Caudate nucleus (tissue), 63 donors: ENCODE measurements at places on chromosomes 6 and 20.
A peak's percentile ranks its signal among the peaks of the same experiment; 100 is the strongest.

DNA sequence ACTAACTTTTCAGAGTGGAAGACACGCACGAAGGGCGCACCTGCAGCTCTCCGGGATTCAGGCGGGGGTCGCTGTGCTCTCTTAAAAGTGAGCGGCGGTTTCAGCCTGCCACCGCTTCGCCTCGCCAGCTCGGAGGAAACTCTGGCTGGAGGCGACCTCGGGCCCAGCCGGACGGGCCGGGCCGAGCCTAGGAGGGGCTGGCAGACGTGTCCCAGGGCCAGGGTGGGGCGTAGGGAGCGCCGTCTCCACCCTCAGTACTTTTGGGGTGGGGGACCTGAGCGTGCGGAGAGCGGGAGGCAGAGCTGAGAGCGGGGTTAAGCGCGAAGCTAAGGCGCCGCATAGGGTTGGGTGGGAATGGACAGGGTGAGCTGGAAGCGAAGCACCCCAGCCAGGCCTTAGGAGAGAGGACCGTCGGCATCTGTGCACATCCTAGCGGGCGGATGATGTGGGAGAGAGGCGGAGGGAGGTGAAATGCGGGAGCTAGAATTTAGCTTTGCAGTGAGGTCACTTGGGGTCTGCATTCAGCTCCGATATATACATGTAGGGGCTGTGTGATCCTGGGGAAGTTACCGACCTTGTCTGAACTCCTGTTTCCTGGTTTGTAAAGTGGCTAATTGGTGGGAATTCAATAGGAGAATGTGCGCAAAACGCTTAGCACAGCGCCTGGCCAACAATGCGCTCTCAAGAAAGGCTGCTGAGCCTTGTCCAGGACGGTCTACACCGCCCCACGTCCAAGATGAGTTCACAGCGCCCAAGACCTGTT lies 6.5 kb upstream of the TFAP2A start:
- no peak for DNase-seq

GRCh38 chr20:21102603-21103311 lies 3.4 kb downstream of the LINC00237 start:
- DNase-seq: peak; percentile 35

DNA sequence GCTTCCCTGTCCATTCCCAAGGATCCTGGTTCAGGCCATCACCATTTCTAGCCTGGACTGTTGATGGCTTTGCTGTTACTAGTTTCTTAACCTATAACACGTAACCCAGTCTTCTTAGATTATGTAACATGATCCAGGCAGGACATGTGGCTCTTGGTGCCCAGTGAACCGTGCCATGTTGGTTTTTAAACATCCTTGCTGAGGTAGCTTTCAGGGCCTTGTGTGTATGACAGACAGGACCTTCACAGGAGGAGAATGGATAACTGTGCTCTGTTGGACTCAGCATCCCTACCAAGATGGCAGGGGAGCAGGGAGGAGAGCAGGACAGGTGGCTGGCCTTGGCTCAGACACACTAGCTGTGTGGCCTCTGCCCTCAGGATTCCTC lies 46.8 kb downstream of the PANK2 start:
- no peak for DNase-seq

GRCh38 chr6:53440336-53440945 lies 91.7 kb upstream of the ELOVL5 start:
- no peak for DNase-seq

- DNase-seq: peak; percentile 58
Measured at GRCh38 chr6:43668151-43669028, 19.2 kb downstream of the MRPS18A start.

DNA sequence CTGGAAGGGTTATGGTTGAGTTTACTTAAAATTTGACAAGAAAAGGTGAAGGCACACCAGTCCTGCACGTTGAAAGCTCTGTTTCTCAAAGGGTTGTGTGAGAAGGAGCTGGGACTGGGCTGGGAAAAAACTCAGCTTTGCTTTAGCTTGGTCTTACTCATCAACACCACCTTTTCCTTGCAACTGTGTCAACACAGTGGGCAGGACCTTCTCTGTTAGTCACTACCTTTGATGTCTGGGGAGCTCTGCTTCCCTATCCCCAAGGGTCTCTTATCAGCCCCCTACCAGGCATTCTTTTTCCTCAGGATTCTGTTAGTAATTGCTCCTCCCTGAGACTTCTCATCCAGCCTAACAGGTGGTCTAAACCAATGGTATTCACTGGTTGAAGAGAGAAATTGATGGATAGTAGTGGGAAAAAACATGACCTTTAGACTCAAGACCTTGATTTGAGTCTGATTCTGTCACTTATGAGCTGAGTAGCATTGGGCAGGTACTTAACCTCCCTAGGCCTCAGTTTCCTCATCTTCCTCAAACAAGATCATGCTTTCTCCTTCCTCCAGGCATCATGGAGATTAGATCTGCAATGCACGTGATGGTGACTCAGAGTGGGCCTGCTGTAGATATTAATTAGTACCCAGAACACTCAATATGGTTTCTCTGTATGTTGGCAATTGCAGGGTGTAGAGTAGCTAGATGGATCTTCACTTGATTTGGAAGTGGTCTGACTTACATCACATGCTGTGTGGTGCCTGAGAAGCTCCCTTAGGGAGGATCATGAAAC lies 17.2 kb upstream of the FOXA2 start:
- DNase-seq: no peak

GRCh38 chr6:17182961-17183360 lies 81.1 kb downstream of the STMND1 start:
- no peak for DNase-seq

GRCh38 chr6:150118627-150119026 lies 24.2 kb upstream of the PPP1R14C start:
- DNase-seq: no peak

DNA sequence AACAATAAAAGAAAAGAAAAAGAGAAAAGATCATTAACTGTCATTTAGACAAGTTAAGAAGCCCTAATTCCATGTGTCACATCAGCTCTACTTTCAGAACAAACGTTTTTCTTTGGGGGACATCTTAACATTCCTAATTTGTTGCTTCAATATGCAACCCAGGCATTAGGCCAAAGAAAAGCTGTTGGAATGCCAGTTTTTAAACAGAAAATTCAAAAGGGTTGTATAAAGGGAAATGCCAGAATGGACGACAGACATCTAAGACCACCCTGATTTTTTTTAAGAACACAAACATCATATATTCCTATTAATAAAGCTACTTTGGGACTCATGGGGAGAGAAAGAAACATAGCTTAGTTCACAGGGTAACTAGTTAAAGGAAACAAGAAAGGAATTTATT lies 315.0 kb downstream of the GMDS start:
- DNase-seq: no peak

DNA sequence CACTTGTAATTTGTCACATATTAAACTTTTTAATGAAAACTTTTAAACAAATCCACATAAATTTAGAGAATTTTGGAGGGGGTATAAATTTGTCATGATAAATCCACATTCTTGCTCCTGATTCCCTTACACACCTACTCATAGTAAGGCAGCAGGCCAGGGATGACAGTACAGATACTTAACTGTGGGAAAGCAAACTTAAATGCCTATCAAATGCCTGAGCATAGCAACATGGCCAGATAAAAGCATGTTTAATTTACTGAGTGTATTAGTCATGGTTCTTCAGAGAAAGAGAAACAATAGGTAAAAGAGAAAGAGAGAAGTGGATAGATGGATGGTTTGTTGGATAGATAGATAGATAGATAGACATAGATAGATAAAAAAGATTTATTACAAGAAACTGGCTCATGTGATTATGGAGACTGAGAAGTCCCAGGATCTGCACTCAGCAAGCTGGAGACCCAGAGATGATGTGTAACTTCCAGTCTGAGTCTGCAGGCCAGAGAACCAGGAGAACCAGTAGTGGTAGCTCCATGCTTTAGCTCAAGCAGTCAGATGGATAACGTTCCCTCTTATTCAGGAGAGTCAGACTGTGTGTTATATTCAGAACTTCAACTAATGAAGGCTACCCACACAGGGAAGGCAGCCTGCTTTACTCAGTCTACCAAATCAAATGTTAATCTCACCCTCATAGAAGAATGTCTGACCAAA lies 15.9 kb upstream of the ADGRF1 start:
- DNase-seq: no peak

DNA sequence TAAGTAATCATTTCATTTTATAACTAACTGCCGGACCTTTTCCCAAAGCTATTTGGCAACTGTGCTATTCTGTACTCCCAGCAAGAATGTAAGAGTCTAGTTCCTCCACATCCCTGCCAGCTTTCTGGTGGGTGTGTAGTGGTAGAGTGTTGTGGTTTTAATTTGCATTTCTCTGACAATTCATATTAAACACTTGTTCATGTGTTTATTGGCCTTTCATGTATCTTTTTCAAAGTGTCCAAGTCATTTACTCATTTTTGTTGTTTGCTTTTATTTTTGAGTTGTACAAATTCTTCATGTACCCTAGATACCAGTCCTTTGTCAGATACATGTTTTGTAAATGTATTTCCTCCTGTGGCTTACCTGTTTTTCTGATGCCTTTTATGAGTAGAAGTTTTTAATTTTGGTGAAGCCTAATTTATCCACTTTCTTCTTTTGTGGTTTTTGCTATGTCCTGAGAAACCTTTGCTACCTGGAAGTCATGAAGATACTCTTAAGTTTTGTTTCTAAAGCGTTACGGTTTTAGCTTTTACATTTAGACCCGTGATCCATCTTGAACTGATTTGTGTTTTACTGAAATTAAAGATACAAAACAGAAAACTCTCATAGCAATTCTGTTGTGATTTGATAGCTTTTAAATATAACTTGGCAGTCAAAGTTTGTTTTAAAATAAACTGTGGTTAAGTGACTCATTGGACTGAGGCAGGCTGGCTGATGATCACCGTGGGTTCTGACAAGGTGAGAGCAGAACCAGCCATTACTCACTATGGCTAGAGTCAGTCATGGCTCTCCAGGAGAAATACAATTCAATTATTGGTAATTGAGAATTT lies 8.0 kb downstream of the MYLIP start:
- no peak for DNase-seq

- no peak for DNase-seq
Measured at GRCh38 chr6:53985366-53985765, 125.9 kb upstream of the MLIP start.

DNA sequence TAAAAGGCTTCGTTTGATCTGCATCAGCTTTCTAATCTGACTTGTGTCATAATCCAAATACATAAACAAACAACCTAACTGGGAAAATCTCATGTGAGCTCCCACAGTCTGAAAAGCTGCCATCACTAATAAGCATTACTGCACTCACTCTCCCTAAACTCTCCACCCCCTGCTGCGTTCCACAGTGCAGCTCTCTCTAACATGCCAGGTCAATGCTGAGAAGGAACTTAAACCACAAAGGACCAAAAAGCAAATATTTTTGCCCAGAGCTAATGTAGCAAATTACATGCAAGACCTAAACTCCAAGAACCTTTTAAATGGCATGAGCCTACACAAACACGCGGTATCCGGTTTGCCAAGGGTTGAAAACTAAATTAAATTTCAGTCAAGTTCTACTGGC lies 542.3 kb upstream of the JARID2 start:
- DNase-seq: no peak

- no peak for DNase-seq
Measured at GRCh38 chr6:126963077-126963809, 155.2 kb upstream of the RSPO3 start.

DNA sequence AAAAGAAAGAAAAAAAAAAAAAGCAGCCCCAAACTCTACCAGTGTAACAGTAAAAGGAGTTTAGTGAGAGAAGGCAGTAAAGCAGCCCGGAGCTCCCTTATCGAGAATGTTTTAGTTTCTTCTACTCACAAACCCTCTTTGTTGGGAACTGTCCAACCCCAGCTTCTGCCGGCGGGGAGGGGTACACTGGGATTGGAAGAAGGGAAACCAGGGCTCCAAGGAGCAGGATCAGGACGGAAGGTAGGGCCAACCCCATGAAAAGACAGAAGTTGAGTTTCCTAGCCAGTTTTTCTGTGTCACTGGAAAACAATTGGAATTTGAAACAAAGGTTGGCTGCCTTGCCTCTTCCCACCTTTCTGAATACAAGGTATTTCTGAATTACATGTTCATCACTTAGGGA lies 66.0 kb downstream of the KIZ start:
- DNase-seq: no peak

DNA sequence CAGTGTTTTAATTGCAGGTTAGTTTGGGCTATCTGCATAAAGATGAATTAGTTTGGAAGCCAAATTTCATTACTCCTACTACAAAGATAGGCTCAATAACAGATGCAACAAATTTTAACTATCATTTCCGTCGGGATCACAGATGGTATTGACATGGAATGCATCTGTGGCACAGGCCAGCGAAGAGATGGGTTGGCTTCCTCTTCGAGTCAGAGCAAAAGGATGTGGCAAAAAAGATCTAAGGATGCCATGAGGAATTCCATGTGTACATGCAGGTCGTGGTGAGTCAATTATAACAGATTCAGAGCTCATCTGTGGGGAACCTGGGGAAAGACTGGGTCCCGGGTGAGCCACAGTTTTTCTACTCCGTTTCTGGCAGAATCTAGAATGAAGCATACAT lies 83.0 kb upstream of the CITED2 start:
- no peak for DNase-seq

DNA sequence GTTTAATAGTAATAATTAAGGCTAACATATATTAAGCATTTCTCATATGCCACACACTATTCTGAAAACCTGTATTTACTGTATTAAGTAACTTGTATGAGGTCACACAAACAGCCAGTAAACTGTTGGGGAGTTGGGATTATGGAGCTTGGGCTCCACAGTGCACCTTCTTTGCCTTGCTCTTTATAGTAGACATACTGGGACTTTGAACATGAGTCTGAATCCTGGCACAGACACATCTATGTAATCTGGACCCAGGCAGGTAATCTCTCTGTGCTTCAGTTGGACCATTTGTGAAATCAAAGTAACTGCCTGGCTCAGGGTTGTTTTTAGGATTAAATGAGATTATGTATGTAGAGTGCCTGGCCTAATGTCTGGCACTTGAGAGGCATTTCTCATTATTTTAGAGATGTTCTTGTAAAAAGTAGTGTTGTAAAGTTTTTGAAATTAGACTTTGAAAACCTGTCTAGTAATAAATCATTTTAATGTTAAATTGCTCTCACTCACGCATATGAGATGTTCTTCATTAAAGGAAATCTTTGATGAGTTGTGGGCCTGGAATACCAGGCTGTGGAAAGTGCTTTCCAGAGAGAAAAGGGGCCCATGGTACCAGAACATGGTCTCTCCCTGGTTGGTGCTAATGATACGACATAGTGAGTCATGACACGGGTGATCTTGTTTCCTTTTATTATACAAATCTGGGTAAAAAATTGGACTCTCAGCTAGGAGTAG lies 34.3 kb downstream of the LRRC1 start:
- DNase-seq: no peak

DNA sequence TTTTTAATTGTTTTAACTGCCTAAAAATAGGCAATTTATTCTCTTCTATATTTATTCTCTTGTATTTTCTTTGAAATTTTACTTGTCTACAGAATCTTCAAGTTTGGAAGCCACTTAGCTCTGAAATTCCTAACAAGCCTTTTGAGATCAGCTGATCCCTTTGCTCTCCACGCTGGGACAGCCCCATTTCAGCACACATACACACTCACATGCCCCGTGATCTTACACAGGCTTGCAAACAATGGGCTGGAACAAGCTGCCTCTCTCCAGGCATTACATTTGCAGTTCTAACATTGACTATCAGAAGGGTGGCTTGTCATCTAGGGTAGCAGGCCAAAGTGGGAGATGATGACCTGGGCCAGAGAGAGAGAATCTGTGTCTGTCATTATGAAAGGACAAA lies 62.1 kb upstream of the RAB32 start:
- no peak for DNase-seq
